ENCODE measurements at places on chromosomes 16 and 17.

- DNase-seq, result no peak
Observed at GRCh38 chr17:163514-164098, 17.8 kb downstream of the DOC2B start.

- DNase-seq, result no peak
Observed at GRCh38 chr16:19783363-19784182, 65.5 kb downstream of the IQCK start.

DNA sequence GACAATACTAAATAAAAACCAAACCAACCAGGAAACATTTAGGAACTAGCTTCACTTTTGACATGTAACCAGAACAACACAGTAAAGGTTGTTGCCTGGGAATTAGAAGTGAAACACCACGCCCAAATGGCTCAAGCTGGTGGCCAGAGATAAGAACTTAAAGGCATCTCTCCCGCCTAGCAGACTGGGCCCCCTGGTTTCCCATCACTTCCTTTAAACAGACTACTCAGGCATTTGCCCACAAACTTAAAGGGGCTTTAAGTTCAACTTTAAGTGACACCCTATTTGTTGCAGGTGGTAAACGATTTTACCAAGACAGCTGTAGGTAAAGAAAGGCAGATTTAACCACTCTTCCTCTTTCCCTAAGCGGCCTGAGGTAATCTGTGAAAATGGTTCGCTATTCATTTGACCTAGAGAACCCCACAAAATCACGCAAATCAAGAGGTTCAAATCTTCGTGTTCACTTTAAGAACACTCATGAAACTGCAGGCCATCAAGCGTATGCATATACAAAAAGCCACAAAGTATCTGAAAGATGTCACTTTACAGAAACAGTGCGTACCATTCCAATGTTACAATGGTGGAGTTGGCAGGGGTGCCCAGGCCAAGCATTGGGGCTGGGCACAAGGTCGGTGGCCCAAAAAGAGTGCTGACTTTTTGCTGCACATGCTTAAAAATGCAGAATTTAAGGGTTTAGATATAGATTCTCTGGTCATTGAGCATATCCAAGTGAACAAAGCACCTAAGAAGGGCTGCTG is 40.8 kb upstream of the BPTF start:
- no peak for DNase-seq

GRCh38 chr16:23155445-23156049 is 6.3 kb upstream of the USP31 start:
- no peak for DNase-seq

DNA sequence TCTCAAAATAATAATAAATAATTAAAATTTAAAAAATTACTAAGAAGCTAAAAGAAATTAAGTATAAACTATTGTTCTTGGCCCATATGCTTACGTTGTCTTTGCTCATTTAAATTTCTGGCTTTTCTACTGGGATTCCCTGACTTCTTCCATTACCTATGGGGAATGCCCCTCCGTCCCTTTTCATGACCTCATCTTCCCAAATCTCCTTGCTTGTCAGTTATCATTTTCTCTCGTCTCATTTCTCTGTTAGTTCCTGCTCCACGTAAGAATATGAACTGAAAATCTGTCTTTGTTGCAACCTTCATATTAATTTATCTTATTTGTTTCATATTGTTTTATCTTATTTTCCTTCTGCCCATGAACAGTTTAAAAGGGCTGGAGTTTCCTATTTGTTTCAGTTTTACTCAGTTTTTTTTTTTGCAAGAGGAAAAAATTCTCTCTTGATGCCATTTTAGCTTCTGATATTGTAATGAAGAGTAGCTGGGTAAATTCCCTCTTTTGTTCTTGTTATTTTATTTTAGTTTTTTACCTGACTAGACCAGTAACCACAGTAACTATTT is 2.5 kb upstream of the DNAJA2 start:
- no peak for DNase-seq

GRCh38 chr16:52294660-52295059 is 252.3 kb downstream of the TOX3 start:
- no peak for DNase-seq

DNA sequence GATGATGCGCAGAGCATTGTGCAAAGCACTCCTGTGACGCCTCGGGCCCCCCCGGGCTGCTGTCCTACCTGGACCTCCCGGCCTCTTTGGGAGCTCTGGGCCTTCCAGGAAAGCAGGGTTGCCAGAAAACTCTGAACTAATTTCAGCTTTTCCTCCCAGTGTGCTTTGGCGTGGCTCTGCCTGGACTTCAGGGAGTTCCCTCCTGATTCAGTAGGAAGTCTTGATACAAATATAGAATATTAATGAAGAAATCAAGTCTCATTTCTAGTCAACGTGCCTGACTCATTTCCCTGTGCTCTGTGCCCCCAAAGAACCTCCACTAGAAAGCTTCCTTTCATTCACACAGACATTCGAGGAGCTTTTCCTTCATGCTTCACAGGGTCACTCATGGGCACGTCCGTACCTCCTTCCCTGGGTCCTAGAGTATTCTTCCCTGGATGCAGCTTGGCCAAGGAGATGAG is 84.0 kb upstream of the NOL11 start:
- DNase-seq, result no peak

DNA sequence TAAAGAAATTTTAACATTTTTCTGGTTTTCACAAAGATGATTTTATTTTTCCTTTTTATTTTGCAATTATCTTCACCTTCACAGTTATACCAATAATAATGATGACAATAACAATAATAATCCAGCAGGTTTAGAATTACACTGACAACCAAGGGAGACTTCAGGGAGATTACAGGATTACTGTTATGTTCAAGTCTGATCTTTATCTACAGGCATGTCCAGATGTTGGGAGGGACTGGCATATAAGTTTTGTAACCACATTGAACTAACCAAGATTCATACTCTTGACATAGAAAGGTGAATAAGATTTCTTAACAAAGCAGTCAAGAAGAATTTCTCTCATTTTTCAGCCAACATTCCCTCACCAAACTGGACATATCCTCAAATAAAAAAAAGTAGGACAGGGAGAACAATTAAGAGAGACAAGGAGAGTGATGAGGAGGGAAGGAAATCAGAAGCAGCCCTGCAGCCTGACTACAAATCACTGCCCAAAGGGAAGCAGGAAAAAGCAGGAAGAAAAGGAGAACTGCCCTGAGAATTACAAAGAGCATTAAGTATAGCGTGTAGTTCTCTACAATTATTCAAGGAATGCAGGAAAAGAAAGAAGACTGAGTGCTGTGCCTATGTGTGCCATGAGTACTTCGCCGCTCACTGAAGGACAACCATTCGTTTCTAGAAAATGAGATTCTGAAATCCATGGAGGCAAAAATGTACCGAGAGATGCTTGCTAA is 155.7 kb upstream of the C17orf78 start:
- no peak for DNase-seq

DNA sequence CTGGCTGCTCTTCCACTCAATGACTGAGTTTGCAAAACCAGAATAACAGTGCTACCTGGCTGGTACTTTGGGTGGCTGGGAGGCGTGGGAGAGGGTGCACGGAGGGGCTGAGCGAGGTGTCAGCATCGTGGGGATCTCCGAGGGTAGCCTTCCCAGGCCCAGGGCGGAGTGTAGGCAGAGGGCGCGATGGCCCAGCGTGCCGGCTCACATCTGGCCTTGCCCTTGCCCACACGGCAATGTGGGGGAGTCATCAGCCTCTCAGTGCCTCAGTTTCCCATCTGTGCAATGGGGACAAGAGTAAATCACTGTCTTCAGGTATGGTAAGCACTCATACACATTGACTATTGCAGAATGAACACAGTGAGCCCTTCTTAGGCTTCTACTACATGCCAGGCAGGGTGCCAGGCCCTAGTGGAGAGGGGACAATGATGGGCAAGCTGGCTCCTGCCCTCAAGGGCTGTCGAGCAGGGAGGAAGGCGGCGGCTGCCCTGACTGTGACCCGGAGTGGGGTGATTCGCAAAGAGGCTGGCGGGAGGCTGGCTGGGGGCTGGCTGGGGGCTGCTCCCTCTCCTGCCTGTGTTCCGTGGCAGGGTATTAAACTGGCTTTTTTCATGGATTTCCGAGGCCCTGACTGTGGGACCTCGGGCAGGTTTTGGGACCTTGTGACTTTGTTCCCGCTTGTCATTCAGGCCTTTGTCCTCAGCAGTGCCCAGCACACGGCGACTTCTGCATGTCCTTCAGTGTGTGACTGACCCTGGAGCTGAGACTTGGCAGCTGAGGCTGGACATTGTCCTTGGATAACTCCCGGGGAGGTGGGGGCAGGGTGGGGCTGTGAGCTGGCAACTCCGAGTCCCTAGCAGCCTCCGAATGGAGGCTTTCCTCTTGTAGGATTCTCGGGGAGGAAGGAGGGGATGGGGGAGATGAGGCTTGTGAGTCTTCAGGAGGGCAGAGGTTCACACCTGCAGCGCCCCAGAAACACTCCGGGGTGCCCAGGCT is 243.1 kb downstream of the SEC14L1 start:
- DNase-seq, result no peak

- DNase-seq, result no peak
Observed at GRCh38 chr17:50365649-50366393, 7.2 kb downstream of the MRPL27 start.

DNA sequence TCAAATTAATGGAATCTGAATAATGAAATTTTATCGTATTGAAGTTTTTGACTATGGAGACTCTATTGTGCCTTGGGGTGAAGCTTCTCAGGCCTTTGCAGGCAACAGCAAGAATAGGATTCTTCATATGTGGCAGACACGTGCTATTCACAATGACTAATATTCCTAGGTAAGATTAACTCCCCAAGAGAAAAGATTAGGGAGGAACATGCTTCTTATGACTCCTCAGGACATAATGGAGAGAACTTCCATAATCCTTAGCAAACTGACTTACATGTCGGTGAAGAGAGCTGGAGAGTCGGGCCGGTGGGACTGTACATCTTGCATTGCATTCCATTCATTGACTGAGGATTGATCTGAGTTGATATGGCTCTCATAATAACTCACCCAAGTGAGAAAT is 48.9 kb upstream of the CORO6 start:
- no peak for DNase-seq

GRCh38 chr17:1744551-1745512 is 2.2 kb downstream of the SERPINF2 start:
- no peak for DNase-seq

GRCh38 chr16:50440531-50440930 is 71.7 kb upstream of the BRD7 start:
- DNase-seq, result no peak

Data from H54 (cell line).